ENCODE measurements at places on chromosomes 16 and 17.

DNA sequence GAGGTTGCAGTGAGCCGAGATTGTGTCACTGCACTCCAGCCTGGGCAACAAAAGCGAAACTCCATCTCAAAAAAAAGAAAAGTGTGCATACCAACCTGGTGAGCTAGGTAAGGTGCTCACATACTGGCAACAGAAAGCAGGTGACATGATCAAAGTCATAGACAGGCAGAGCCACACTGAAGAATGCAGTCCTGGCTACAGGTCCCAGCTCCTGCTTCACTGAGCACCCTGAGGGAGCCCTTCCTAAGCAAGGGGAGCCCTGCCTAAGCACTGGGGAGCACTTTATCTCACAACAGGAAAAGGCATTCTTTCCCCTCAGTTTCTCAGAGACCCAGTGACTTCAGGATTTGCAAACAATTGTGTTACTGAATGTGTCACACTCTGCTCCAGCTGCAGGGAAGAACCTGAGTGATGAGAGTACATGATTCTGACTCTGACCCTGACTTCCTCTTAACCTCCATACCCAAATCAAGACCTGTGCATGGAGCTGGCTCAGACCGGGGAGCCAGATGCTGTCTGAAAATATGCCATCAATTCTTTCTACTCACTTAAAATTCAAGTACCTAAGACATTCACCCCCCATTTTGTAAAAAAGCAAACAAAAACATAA lies 40.5 kb downstream of the ANKRD11 start:
- no peak for DNase-seq

DNA sequence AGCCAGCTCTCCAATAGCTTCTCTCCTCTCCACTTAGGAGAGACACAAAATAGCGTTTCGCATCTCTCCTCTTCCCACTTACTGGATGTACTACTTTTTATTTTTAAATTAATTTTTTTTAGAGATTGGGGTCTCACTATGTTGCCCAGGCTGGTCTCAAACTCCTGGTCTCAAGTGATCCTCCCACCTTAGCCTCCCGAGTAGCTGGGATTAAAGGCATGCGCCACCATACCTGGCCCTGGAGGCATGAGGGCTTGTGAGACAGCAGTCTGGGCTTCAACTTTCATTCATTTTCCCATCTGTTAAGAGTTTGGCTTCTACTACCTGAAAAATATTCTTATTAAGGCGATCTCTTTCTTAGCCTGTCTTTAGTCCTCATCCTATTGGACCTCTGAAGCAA lies 18.3 kb downstream of the SLC7A6OS start:
- DNase-seq, result no peak

DNA sequence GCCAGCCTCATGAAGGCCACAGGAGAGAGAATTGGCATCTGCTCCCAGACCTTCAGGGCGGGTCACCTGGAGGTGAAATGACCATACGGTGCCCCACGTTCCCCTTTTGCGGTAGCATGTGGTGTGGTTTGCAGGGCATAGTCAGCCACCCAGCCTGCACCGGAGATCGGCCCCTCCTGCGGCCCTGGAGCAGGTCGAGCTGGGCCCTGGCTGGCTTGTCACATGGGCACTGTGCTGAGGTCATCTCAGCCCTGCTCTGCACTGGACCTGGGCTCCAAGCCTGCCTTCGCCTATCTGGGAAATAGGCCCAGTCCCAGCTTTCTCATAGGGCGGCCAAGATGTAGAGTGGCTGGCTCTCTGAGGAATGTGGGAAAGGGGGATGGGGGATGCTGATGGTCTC lies 16.2 kb downstream of the GSE1 start:
- DNase-seq, result no peak

GRCh38 chr17:45287526-45288500 lies 25.9 kb upstream of the SPATA32 start:
- DNase-seq, result no peak

GRCh38 chr17:64572682-64573154 lies 65.9 kb downstream of the CEP95 start:
- DNase-seq, result no peak

- DNase-seq, result peak; percentile 43
Observed at GRCh38 chr17:8109661-8110455, 8.5 kb downstream of the ALOXE3 start.

- DNase-seq, result peak; percentile 21
Observed at GRCh38 chr17:49748791-49749190, 15.1 kb downstream of the FAM117A start.

- DNase-seq, result no peak
Observed at GRCh38 chr16:84465154-84465553, 39.3 kb downstream of the MEAK7 start.

DNA sequence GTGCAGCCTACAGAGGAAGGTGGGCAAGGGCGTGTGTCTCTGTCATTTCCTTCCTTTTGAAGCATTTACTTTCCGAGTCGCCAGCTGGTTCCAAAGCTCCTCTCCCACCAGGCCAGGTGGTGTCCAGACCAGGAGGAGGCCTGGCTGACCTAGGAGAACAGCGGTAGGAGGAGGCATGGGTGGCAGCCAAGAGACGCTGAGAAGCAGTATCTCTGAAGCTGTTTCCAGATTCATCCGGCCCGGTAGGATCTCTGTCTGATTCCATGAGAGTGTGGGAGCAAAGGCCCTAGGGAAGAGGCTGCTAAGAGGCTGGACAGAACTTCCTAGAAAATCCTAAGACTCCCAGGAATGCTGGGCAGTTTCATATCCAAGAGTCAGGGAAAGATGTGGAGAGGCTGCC lies 20.3 kb downstream of the MEOX1 start:
- DNase-seq, result no peak

- no peak for DNase-seq
Observed at GRCh38 chr17:32289471-32290070, 23.9 kb downstream of the RHBDL3 start.

DNA sequence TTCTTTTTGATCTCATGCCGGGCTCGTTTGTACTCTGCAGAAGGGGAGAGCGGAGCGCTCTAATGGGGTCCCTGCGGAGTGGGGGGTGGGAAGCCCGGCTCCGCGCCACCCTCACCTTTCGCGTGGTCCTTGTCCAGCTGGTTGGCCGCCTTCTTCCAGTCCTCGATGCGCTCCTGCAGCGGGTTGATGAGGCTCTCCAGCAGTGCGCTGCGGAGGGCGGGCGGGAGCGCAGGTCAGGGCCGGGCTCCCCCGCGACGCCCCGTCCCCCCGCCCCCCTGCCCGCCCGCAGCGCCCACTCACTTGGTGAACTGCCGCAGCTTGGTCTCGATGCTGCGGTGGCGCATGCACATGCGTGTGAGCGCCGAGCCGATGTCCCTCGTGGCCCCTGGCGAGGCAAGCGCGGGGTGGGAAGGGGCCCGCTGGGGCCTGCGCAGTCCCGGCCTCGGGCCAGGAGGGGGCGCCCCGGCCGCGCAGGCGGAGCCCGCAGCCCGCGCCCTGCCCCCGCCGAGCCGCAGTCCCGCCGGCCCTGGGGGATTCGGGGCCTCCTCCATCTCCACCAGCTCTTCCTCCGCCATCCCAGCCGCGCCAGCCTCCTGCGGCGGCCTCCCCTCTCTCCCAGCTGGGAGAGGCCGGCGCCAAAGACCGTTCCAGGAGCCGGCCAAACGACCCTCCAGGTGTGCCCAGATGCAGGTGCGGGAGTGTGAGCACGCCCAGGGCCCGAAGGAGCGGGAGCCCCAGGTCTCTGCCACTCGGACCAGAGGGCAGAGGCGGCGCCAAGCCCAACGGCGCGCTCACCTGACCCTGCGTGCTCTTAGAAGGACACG lies 6.0 kb downstream of the MTSS2 start:
- DNase-seq, result no peak
